Kasumi-1 (cell line): ENCODE measurements at places on chromosomes 13 and 19.

GRCh38 chr13:107025991-107026390 lies 458.1 kb upstream of the ARGLU1 start:
- no peak for DNase-seq

GRCh38 chr13:80336370-80336769 lies 4.6 kb downstream of the SPRY2 start:
- no peak for DNase-seq

DNA sequence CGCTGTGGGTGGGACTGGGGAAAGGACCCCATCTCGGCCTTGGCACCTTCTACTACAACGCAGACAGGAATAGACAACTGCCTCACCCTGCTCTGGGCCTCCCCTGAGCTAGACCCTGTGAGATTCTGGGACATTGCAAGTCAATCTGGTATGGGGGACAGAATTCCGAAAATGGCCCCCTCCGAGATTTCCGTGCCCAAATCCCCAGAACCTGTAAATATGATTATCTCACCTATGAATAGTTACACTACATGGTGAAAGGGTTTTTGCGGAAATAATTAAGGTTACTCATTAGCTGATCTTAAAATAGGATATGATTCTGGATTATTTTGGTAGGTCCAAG lies 618 bp upstream of the ZBTB45 start:
- no peak for DNase-seq

DNA sequence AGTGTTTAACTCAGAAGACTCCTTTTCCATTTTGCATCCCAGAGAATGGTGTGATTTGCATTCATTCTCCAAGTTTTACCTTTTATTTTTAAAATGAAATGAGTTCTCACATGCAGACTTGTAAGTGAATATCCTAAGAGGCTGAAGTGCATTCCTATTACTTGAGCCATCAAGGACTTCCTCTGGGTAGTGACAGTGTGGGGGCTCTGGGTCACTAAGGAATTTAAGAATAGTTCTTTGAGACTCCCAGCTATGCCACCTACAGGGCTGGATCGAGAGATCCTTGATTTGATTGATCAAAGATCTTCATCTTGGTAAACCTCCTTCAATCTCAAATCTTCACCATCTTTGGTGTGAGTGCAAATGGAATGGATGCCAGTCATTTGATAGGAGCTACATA lies 36.3 kb upstream of the SLC10A2 start:
- no peak for DNase-seq

GRCh38 chr13:101291646-101292515 lies 124.4 kb downstream of the NALCN start:
- no peak for DNase-seq

- no peak for DNase-seq
Measured at GRCh38 chr19:40553885-40554857, 22.5 kb upstream of the SHKBP1 start.

DNA sequence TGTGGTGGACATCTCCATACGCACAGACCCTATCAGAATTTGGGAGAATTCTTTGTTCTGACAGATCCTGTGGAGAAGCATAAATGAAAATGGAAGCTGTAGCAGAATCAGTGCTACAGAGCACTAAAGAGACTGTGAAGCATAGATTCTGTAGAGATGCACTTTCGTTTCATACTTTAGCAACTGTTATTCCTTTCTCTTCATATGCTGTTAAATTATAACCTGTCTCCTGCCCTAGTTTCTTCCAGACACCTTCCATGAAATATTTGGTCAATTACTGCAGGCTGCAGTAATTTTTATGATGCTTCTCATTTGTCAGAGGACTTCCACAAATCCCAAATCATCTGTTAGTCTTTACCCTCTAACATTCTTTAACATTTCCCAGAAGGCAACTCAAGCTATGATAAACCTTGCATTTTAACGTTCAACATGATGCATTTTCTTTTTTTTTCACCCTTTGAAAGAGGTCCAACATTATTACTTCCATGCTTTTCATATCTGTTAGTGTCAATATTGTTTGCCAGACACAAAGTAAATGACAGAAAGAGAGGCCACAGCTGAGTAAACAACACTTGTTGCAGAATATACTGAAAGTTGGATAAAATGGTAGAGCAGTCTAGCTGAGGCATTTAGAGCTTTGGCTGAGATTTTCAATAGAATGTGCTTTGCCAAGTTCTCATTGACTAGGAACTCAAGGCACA lies 412.7 kb downstream of the LMO7 start:
- DNase-seq = no peak

DNA sequence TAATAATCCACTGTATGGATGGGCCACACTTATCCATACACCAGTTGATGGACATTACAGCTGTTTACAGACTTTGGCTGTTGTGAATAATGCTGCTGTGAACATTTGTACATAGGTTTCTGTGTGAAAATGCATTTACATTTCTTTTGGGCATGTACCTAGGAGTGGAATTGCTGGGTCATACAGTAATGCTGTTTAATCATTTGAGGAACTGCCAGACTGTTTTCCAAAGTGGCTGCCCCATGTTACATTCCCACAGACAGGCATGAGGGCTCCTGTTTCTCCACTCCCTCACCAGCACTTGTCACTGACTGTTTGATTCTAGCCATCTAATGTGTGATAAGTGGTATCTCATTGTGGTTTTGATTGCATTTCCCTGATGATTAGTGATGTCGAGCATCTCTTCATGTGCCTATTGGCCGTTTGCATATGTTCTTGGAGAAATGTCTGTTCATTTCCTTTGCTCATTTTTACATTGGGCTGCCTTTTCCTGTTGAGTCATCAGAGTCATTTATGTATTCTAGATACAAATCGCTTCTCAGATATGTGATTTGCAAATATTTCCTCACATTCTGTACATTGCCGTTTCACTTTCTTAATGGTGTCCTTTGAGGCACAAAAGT lies 12.8 kb downstream of the TMEM255B start:
- DNase-seq = no peak

DNA sequence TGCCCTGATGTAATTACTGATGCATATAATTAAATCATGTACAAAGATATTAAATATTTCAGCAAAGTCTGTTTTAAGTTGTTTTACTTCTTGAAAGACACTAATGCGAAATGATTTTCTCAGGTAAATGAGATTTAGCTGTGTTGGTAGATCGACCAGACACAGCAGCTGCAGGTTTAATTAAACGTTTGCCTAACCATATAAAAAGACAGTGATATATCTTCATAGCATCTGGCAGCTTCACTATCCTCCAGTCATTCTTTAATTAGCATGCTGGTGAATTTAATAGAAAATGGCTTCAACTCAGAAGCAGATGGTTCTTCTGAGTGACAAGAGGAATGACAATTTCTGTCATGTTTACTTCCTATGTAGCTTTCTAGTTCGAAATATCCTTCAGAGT lies 69.3 kb downstream of the NHLRC3 start:
- DNase-seq = no peak

DNA sequence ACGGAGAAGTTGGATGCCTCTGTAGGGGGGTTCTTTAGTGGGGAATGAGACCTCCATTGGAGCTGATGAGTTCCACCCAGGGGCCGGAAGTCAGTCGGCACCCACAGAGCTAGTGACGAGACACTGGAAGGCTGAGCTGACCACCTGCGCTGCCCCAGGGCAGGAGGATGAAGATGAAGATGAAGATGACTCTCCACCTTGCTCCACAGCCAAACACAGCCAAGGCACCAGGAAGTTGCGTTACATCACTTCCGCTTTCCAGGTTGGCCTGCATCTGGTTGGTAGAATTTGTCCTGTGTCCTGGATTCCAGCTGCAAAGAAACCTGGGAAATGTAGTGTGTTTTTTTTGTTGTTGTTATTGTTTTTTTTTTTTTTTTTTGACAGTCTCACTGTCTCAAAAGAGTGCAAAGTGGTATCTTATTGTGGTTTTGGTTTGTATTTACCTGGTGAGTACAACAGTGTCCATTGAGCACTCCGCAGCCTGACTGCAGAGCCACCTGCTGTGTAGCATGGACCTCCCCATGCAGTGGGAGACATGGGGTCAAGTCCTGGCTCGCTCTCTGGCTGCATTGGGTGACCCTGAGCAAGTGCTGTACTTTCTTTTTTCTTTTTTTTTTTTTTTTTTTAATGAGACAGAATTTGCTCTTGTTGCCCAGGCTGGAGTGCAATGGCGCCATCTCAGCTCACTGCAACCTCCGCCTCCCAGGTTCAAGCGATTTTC lies 1.9 kb downstream of the TBC1D17 start:
- DNase-seq = peak; percentile 11

DNA sequence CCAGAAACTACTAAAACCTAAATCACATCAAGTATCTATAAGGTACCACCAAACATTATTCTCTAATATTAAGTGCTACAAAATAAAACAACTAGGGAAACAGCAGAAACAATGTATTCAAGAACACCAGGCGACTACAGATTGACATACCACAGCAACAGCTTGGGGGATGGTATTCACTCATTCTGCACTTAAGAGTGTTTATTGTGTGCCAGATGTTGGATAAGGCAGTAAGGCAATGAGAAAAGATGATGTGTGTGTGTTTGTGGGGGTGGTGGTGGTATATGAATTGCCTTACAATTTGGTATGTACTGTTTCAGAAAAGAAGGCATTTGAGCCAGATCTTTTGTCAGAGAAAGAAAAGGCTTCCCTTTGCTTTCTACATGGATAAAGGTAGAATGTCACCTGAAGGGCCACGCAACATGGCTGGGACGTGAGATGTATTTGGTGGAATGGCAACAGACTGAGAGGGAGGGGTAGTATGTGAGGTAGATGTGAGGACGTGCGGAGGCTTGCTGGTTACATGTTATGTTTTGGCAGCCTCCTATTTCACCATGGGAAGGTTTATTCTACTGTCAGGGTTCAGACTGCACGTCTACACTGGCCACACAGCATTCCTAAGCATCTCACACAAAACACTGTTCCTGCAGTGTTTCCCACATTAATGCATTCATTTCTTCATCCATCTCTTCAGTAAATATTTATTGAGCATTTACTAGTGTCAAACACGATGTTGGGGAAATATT lies 300.7 kb downstream of the KLF12 start:
- no peak for DNase-seq

GRCh38 chr19:51660975-51661600 lies 14.5 kb upstream of the SIGLEC14 start:
- peak; percentile 74 for DNase-seq

GRCh38 chr13:64410276-64411053 lies 2819.7 kb downstream of the PCDH9 start:
- DNase-seq = no peak

GRCh38 chr13:109862627-109863026 lies 76.2 kb upstream of the IRS2 start:
- DNase-seq = no peak

DNA sequence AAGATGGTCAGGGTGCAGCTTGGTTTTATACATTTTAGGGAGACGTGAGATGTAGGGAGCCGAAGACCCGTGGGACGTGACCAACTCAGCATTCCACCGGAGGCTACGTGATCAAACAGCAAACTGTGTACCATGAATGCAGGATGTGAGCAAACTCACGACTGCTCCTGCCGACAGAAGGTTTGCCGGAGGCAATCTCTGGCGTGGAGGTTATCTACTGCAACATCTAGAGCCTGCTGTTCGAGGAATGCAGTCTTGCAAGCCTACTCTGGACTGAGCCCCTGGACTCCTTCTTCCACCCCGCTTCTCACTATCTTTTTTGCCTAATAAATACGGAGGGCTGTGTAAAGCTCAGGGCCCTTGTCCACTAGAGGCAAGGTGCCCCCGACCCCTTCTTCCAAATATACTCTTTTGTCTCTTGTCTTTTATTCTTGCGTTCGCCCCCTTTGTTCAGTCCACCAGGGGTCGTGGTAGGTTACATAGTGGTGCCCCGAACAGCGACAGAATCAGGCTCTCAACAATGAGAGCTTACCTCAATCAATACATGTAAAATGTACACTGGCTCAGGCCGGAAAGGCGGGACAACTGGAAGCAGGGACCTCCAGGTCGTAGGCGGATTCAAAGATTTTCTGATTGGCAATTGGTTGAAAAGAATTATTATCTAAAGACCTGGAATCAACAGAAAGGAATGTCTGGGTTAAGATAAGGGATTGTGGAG lies 8.9 kb upstream of the OR1I1 start:
- no peak for DNase-seq

GRCh38 chr19:43479961-43480561 lies 14.7 kb upstream of the LYPD3 start:
- no peak for DNase-seq
